ENCODE measurements at places on chromosomes 5 and 9. TPM values are rescaled to one million over a fixed set of nuclear protein-coding genes. Genes with fewer than 3 reads are reported as not detected.

- peaks cover 24% of the 10 kb centered on the region for H3K36me3 ChIP-seq
- no peaks in the 10 kb centered on the region for H3K4me1 ChIP-seq
- DNase-seq: no peak
- H3K27me3 ChIP-seq: no peaks in the 10 kb centered on the region
Measured at GRCh38 chr5:134547999-134548658, 22.7 kb downstream of the JADE2 start.

DNA sequence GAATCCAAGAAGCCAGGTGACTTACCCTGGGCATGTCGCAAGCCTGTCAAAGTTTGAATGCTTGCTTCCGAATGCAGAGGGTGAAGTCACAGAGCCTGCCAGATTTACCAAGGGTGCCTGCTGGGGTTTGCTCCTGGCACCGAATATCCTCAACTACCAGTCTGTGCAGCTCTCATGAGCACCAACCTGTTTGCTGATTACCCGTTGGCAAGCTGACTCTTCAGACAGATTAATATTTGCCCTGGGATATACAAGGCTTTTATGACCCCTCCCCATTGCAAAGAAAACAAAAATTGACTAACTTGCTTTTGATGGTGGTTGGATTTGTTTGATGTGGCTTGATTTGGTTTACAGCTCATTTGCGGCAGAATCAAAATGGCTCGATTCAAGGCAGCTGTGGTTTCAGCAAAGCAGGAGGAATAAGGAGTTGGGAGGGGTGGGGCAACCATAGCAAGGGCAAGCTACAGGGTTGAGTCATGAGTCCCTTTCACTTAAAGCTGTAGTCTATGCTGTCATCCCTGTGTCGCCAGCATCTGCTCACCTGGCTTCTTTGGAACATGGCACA lies 82.3 kb upstream of the AGXT2 start:
- no peaks in the 10 kb centered on the region for H3K36me3 ChIP-seq
- H3K4me3 ChIP-seq: no peak overlapping the region
- H3K27me3 ChIP-seq: no peaks in the 10 kb centered on the region
- no peak for DNase-seq
- H3K27ac ChIP-seq: no peak overlapping the region

DNA sequence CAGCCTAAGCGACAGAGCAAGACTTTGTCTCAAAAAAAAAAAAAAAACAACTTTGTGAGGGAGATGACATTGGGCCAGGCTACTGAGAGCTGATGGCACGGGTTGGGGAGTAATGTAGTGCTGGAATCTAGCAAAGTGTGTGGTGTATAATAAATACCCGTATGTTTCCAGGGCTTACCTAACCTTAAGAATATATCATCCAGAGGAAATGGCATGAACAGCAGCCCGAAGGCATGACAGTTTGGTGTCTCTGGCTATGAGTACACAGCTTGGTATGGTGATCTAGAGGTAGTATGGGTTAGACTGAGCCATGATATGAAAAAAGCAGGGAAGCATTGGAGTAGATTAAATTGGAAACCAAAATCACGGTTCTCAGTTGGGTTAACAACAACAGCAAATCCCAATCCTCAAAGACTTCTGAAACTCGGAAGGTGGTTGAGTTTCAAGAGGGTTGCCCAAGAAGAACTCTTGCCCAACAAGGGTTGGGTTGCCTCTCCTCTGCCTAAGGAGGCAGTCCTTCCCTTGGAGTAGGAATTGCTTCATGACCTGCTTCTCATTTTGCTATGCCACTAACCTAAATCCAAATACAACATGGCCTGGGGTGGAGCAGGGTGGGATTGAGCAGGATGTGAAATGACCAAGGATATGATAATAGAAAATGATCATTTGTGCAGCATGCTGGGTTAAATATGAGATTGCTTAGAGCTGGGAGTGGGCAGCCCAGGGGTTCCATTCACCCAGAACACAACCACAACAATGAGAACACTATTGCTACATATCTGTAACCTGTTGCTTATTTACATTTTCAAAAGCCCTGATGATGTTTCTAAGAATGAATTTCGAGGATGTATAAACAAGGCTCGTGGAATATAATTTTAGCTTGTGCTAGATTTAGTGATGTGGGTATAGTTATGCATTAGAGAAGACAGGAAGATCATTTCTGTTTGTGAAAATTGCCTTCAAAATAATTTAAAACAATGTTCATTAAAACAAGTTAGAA lies 64.6 kb upstream of the ZFR start:
- H3K4me1 ChIP-seq: no peaks in the 10 kb centered on the region
- H3K36me3 ChIP-seq: no peaks in the 10 kb centered on the region
- no peak for DNase-seq
- H3K27ac ChIP-seq: no peak overlapping the region

GRCh38 chr5:111530298-111530740 lies 18.0 kb upstream of the STARD4 start:
- no peaks in the 10 kb centered on the region for H3K27me3 ChIP-seq
- no peak overlapping the region for H3K4me3 ChIP-seq
- no peaks in the 10 kb centered on the region for H3K4me1 ChIP-seq
- DNase-seq: no peak
- no peaks in the 10 kb centered on the region for H3K36me3 ChIP-seq

DNA sequence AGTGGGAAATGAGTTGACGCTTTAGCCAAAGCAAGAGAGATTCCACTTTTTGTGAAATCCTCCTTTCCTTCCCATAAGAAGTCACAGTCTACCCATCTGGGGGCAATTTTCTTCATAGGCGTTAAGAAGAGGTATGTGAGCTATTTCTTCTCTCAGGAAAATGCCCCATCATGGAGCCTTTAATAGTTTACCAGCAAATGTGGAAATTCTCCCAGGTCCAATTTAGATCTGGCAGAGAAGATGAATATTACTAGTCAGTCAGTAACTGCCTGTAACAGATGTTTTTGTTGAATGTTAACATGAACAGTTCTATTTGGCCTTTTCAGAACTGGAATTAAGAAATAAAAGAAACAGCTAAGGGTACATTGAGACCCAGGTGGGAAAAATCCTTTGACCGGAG lies 156.4 kb upstream of the RFX3 start:
- DNase-seq: no peak
- H3K27ac ChIP-seq: no peak overlapping the region
- no peaks in the 10 kb centered on the region for H3K27me3 ChIP-seq
- no peak overlapping the region for H3K4me3 ChIP-seq
- H3K36me3 ChIP-seq: no peaks in the 10 kb centered on the region

DNA sequence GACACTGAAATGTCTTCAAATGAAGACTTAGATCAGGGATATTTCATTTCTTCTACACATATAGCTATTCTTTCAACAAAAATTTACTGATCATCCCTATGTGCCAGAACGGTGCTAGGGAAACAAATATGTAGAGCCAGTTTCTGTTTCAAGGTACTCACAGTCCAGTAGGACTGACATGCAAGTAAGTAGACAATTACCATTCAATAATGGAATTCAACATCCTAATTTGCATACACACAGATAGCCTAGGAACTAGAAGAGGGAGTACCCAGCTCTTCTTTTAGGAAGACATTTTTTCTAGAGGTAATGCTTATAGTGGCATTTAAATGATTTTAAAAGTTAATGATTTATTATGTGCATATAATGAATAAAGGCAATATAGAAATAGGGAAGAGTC lies 388.8 kb downstream of the ZSWIM6 start:
- no peaks in the 10 kb centered on the region for H3K4me1 ChIP-seq
- no peaks in the 10 kb centered on the region for H3K27me3 ChIP-seq
- no peak for DNase-seq

DNA sequence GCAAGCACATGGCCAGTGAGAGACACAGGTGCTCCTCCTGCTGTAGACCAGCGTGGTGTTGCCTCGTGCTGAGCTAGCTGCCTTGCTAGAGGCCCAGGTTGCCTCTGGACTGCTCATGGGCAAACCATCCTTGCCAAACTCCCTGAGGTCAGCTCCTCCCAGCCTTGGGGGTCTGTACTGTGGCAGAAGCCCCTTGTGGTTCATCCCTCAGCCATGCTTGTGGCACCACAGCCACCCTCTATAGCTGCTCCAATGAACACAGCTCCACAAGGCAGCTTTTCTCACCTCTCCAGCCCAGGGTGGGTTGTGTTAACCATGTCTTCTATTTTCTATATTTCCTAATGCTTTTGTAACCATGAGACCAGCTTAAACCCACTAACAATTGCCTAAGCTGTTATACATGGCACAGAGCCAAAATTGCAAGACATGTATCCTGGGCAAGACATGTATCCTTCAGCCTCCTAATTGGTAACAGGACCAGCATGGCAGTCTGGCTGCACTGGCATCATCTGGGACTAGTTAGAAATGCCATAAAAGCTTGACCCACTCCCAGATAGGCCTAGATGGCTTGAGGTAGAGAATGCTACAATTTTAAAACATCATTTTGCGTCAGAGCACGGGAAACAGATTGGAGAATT lies 183.1 kb upstream of the S1PR3 start:
- peaks cover 3% of the 10 kb centered on the region for H3K4me1 ChIP-seq
- no peak overlapping the region for H3K4me3 ChIP-seq
- H3K36me3 ChIP-seq: no peaks in the 10 kb centered on the region
- H3K27ac ChIP-seq: no peak overlapping the region

GRCh38 chr9:91825422-91825821 lies 124.6 kb downstream of the ROR2 start:
- H3K27me3 ChIP-seq: no peaks in the 10 kb centered on the region
- no peak overlapping the region for H3K27ac ChIP-seq
- no peak for DNase-seq
- H3K4me3 ChIP-seq: no peak overlapping the region

- no peak overlapping the region for H3K27ac ChIP-seq
- H3K4me1 ChIP-seq: peaks cover 17% of the 10 kb centered on the region
- peaks cover 69% of the 10 kb centered on the region for H3K36me3 ChIP-seq
- no peaks in the 10 kb centered on the region for H3K27me3 ChIP-seq
- DNase-seq: no peak
Measured at GRCh38 chr5:38543886-38544285, 12.6 kb downstream of the LIFR start.

GRCh38 chr9:131012023-131012334 lies 3.0 kb downstream of the LAMC3 start:
- peak overlapping the region; percentile 41 for H3K27ac ChIP-seq
- H3K4me1 ChIP-seq: peaks cover 6% of the 10 kb centered on the region
- H3K27me3 ChIP-seq: peaks cover 10% of the 10 kb centered on the region
- H3K4me3 ChIP-seq: no peak overlapping the region
- peak; percentile 81 for DNase-seq

DNA sequence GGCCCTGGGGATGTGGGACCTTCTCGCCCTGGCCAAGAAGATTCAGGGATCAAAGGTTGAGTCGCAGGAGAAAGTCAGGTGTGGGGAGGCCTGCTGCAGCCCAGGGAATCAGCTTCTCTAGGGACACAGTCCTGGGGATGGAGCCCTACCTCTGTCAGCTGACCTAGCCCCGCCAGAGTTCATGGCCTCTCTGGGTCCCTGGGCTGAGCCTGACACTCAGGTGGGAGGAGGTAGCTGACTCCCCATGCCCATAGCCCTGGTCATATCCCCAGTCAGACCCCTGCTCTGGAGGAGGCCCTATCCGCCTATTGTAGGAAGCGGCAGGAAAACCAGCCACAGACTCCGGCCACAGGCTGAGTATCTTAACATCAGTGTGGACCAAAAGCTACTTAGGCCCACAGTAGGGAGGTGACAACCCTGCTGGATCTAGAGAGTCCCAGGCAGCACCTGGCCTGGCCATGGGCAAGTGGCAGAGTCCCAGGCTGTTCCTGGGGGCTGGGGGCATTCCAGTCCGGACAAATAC lies 15.0 kb upstream of the MRNIP start:
- no peaks in the 10 kb centered on the region for H3K4me1 ChIP-seq
- no peaks in the 10 kb centered on the region for H3K27me3 ChIP-seq
- peaks cover 48% of the 10 kb centered on the region for H3K36me3 ChIP-seq
- DNase-seq: no peak
- no peak overlapping the region for H3K4me3 ChIP-seq

DNA sequence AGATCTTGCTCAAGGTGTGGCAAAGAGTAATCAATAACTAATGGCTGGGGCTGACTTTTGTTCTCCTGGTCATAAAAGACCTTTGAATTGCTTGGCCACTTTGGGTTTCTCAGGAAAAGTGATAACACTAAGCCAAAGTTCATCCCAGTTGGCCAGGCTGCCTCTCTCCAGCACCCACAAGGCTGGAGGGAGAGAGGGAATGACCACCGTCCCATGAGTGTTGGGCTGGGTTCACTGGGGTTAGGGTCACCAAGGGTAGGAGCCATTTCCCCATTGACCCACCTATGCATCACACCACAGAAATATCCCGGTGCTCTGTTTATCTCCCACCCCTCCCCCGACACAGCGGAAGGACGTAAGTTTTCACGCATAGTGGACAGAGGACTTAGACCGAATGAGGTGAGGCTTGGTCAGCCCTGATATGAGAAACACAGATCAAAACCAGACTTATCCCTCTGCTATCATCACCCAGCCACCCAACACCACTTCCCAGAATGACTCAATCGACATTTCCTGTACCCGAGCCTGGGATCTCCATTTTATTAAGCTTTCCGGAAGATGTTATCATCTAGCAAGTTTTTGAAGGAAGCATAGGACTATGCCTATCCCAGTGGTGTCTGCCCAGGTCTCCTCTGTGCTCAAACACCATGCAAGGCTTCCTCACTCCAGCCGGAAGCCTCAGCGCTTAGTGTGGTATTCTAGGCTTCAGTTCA lies 27.0 kb upstream of the PPARGC1B start:
- no peak for DNase-seq
- H3K27me3 ChIP-seq: peaks cover 7% of the 10 kb centered on the region
- no peak overlapping the region for H3K27ac ChIP-seq
- no peaks in the 10 kb centered on the region for H3K4me1 ChIP-seq
- no peaks in the 10 kb centered on the region for H3K36me3 ChIP-seq

DNA sequence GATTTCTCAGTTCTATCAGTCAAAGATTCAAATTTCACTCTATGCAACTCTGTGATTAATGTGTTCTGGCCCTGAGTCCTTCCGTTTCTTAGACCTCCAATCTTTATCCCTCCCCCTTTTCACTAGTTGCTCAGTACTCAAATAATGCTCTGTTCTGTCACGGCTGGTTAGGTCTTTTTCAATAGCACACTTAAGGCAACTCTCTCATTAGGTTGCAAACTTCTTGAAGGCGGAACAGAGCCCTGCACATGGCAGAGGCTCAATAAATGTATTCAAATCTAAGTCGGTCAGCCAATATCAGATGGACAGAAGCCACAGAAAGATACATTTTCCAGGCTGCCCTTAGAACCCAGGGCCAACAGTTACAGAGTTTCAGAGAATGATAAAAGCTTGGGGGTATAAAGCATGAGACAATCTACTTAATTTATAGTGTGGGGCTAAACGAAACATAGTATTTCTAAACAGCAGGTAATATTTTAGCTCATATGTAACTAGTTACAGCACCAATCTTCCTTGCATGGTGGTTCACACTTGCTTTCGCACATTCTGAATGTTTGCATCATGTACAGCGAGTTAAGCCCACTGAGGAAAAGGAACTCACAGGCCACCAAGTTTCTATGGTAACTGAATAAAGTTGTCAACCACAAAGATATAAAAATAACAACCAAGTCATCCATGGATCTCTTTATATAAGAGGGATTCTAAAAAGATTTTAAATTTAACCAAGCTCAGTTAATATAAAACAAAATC lies 67.1 kb upstream of the GOLPH3 start:
- peaks cover 80% of the 10 kb centered on the region for H3K36me3 ChIP-seq
- no peaks in the 10 kb centered on the region for H3K27me3 ChIP-seq
- H3K27ac ChIP-seq: peak overlapping the region; percentile 26
- H3K4me1 ChIP-seq: no peaks in the 10 kb centered on the region

- H3K36me3 ChIP-seq: no peaks in the 10 kb centered on the region
- H3K27me3 ChIP-seq: no peaks in the 10 kb centered on the region
- DNase-seq: peak; percentile 70
- no peaks in the 10 kb centered on the region for H3K4me1 ChIP-seq
- no peak overlapping the region for H3K4me3 ChIP-seq
- peak overlapping the region; percentile 24 for H3K27ac ChIP-seq
Measured at GRCh38 chr9:129609486-129610212, 11.3 kb downstream of the C9orf50 start.

ARPC5L gene
- 50.8 TPM for total RNA-seq

SAXO1 gene
- total RNA-seq: 0.23 TPM

APBA1 gene
- total RNA-seq: 0.38 TPM

ATG10 gene
- 22.6 TPM for total RNA-seq

ADAMTS2 gene
- 2.6 TPM for total RNA-seq
